ENCODE measurements at places on chromosomes 4 and X. TPM values are rescaled to one million over a fixed set of nuclear protein-coding genes. Genes with fewer than 3 reads are reported as not detected.

DNA sequence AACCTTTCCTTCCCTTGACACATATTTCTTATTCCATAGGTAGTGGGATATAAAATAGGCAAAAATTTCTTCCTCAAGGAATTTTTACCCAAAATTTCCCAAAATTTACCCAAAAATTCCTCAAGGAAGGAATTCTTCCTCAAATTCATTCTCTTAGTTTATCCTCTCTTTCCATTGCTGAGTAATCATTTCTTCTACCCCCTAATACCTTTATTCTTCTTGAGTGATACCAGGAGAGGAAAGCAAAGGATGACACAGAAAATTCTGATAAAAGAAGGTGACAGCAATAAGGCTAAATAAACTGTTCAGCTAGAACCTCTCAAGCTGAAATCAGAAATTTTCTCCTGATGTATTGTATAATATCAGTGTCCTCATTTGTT, 191.4 kb upstream of the MAB21L2 start:
- no peak for DNase-seq

The IGSF1 gene
- polyA plus RNA-seq = 46.3 TPM

The USP51 gene
- 0.50 TPM for polyA plus RNA-seq

DNA sequence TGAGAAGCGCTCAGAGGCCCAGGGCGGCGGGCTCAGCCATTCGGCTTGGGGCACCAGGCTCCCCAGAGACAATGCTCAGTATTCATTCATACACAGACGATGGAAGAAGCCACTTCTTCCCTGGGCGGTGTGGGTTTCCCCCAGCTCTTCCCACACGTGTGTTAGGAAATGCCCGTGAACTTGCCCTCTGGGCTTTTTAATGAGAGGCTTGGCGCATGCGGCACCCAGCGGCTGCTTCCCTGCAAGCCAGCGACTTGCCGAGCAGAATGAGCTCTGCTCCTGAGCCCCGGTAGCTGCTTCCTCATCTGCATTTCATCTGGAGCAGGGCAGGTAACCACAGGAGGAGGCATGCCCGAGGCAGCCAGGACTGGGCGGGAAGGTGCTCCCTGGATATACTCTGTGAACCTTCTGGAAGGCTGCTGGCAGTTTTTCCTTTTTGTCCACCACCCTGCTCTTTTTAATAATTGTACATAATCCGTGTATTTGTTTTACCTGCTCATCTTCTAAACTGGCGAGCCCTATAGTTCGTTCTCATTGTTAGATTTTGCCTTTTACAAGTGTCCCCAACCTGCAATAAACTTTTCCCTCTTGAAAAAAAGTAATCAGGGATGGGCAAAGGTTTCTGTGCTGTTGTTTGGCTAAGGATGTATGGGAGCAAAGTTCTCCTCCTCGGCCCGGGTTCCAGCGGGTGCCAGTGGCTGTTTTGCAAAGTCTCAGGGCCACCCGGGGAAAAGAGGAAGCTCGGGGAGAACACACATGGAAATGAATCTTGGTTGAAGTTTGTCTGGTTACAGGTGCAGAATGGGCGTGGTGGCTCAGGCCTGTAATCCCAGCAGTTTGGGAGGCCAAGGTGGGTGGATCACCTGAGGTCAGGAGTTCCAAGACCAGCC, 178.8 kb downstream of the DCLK2 start:
- DNase-seq = no peak

- DNase-seq = no peak
These were observed 141.6 kb downstream of the KCNIP4 start for GRCh38 chr4:21806991-21807390.

The DKK2 gene
- 0.21 TPM for polyA plus RNA-seq

The ZCCHC18 gene
- polyA plus RNA-seq = 2.5 TPM

- DNase-seq = no peak
These were observed 140.3 kb upstream of the SMAD1 start for GRCh38 chr4:145341381-145341780.

DNA sequence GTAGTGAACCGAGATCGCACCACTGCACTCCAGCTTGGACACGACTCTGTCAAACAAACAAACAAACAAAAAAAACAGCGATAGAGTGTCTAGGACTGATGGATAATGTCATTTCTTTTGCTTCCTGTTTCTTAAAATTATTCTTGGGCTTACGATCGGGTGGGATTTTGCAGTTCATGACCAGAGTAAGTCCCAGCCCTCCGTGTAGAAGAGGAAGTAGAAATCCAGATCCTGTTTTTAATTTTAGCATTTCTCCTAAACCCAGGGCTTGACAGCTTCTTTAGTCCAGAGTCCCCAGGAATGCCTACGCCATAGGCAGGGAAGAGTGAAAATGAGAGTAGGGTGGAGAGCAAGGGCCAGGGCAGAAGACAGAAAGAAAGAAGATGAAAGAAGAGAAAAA, 94.3 kb downstream of the HPRT1 start:
- DNase-seq = no peak

DNA sequence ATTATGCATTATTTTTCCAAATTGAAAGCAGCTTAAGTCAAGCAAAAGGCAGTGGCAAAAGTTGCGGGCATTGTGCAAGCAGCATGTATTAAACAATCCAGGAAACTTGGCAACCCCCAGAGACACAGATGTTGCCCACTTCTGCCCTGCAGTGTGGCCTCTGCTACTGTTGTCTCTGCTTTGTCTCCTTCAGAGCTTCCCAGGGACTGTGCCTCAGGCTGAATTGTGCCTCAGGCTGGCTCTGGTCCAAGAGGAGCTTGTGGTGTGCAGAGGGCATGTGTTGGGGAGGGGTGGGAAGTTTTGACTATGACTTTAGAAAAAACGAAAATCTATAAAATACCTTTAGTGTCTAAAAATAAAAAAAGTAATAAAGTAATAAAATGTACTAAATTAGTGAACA, 201.4 kb downstream of the CCSER1 start:
- peak; percentile 81 for DNase-seq

DNA sequence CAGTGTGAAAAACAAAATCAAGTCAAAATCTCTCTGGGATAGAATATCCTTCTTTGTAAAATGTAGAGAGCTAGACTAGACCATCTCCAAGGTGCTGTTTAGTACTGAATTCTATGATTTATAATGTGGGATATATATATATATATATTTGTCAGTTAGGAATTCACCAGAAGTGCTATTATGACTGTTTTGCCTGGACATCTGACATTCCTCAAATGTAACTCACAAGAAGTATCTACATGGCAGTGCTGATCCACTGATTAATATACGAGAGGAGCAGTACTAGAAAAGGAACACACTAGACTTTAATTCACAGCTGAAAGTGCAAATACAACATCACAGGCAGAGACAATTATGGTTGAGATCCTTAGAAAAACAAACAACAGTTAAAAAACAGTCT, 208.9 kb downstream of the GBA3 start:
- no peak for DNase-seq

- DNase-seq = peak; percentile 87
These were observed 29.3 kb downstream of the ZNF827 start for GRCh38 chr4:145909281-145909715.

The ETDA gene
- polyA plus RNA-seq = 15.2 TPM

DNA sequence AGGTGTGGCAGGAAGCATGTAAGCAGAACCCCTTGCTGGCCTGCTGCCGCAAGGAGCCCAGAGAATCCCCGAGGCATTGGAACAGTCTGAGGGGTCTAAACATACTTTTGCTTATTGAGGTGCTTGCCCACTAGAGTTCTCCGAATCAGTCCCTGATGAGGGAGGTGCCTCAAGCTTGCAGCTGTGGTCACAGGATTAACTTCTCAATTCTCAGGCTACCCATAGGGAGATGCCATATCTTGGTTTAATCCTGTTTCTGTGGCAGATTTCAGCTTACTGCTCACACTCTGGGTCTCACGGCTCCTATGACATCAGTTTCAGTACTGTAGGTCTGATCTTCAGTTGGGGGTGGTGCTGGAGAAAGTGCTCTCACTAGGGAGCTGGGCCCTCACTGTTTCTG, 39.9 kb downstream of the CCNG2 start:
- no peak for DNase-seq

The ARR3 gene
- polyA plus RNA-seq = not detected

The REELD1 gene
- 0.38 TPM for polyA plus RNA-seq

DNA sequence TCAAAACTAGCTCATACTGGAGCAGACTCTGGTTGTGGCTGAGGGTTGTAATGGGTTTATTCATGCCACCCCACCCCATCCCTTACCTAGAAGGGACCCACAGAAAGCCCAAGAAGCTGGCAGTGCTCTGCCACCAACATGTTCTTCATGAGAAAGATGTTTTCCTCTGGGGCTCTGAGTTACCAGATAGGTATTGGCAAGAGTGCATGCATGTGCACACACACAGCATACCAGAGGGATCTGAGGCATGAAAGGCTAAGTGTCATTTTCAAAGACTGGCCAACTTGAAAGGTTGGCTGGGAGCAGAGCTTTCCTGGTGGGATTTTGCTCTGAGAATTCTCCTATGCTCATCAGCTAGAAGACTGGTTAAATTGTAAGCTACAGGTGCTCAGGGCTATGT, 65.2 kb downstream of the PHOX2B start:
- no peak for DNase-seq

GRCh38 chr4:2070421-2071251, 11.5 kb downstream of the NAT8L start:
- no peak for DNase-seq

The FAM53A gene
- 24.2 TPM for polyA plus RNA-seq

GRCh38 chr4:40763228-40763716, 13.5 kb downstream of the NSUN7 start:
- no peak for DNase-seq

DNA sequence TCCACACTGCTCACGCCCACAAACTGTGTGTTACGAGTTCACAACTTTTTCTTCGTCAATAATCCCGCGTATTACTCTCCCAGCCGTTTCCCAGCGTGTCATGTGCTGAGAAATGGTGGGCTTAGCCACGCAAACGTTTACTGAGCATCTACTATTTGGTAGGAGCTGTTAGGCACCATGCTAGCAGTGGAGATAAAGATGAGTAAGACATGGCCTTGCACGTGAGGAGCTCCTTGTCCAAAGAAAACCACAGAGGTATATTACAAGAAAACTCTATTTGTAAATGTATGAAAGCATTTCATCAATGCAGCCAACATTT, 821 bp upstream of the TMEM128 start:
- DNase-seq = no peak

The MAP9 gene
- polyA plus RNA-seq = 3.0 TPM

The CXCR3 gene
- 1.3 TPM for polyA plus RNA-seq

DNA sequence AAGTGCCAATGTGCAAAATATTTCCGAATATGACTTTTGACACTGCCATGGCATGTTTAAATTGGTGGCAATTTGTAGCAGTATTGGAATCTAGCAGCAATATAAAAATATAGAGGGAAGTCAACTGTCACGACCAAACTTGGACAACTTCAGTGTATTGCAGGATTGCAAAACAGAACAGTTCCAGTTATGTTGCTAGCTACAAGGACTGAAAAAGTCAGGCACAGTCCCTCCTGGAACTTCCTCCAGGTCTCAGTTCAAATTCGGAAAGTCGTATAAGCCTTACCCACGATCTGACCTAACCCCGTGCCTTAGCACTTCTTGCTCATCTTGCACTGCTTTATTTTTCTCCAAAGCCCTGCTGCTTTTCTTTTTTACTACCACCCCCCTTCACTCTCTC, 390.0 kb upstream of the GALNT7 start:
- DNase-seq = no peak

- DNase-seq = no peak
These were observed 106.4 kb downstream of the PHKA2 start for GRCh38 chrX:18877469-18877868.

DNA sequence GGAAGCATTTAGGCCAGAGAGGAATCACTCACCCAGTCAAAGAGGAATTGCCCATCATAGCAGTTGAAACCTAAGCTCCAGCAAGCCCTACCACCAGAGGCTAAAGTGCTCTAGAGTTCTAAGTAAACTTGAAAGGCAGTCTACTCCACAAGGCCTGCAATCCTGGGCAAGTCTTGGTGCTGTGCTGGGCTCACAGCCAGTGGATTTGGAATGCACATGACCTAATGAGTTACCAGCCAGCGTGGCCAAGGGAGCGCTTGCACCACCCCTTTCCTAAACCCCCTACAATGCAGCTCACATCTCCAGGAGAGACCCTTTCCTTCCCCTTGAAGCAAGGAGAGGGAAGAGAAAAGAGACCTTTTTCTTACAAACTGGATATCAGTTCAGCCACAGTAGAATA, 445.7 kb downstream of the GASK1B start:
- no peak for DNase-seq

DNA sequence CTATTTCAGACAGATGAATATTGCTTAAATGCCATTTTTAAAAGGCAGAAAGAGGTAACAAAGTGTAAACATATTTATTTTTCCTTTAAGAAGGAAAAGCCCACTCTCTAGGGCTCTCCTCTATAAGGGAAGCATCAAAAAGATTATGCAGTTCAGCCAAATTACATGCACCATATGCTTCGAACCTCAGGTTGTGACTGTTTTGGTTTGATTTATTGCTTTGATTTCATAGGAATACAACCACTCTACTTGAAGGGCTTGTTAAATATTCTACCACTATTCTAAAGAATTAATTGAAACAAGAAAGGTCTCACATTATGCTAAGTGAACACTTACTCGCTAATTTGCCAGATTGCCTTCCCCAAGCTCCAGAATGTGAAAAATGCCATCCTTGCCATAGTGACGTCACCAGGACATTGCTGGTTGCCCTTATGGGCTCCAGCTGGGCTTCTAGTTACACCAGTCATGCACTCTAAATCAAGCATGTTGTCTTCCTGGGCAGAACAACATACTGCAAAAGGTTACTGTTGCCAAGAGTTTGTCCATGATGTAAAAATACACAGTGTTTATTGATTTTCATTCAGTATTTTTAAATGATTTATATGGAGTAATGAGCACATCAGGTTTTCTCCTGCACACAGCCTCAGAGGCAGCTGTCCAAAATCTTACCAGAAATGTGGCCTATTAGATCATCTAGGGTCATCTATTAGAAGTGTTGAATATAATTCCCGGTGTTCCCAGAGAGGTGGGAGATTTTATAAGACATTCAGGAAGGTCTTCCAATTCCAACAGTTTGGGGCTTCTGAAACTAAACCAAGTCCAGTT, 164.4 kb upstream of the RAPGEF2 start:
- DNase-seq = no peak

The HPSE gene
- 2.0 TPM for polyA plus RNA-seq

DNA sequence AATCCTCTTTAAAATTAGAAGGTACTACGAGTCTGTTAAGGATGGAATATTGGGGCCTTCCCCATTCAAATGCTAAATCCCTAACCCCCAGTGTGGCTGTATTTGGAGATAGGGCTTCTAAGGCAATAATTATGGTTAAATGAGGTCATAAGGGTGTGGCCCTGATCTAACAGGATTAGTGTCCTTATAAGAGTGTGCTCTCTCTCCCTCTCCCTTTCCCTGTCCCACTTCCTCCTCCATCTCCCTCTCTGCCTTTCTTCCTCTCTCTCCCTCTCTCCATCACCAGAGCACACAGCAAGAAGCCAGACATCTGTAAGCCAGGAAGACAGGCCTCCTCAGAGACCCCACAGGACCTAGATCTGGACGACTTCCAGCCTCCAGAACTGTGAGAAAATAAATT, 116.9 kb downstream of the COL25A1 start:
- DNase-seq = no peak

The CRLF2 gene
- not detected for polyA plus RNA-seq

The PDE5A gene
- polyA plus RNA-seq = 18.4 TPM

The TBCK gene
- 17.7 TPM for polyA plus RNA-seq

- peak; percentile 72 for DNase-seq
These were observed 54.4 kb upstream of the LCORL start for GRCh38 chr4:18075823-18076433.

All from testis (tissue), 5 donors.